Left renal pelvis (tissue), 4 donors: ENCODE measurements at places on chromosomes 6 and 20. TPM values are rescaled to one million over a fixed set of nuclear protein-coding genes. Genes with fewer than 3 reads are reported as not detected.

The C4A gene
- 26.2 TPM for polyA plus RNA-seq

DNA sequence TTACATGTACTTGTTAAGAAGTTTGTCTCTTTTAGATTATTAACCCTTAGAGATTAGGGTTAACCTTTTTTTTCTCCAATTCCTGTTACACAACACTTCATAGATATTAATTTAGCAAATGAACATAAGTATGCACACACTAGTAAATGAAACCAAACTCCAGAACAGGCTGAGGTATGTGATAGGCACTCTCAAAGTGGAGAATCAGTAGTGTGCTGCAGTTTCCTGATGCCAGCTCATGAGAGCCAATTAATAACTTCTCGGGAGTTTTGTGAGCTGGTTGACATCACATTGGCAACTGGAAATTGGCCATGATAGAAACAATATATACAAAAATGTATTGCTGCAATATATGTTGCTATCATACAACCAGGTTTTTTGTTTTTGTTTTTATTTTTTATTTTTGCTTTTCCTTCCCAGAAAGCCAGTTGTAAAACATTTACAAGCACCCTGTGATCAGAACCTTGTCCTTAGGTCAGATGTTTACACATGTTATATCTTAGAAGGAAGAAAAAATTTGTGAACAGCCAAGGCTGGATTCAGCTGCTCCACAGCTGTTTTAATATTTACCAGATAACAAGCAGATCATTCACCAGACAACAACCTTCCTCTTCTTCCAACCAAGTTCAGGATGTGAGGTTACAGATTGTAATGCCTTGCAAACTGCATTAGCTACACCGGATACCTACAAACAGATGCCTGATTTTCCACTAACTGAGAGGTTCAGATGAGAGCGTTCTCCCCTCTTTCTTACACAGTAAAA lies 42.4 kb upstream of the ECHDC1 start:
- no peak for DNase-seq

DNA sequence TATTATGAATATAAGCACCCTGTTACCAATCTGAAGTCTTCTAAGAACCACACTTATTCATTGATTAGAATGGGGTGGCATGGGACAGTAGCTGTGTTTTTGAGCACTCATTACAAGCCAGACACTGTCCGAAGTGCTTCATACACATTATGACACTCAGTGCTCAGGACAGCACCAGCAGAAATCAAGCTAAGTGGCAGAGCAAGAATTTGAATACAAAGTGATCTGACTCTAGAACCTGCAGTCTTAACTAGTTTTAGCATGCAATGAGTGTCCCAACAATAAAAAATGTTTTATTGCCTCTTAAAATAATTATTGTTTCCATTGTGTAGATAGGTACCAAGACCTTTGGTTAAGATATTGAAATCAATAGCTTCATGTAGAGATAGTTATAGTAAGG lies 39.1 kb upstream of the GLP1R start:
- DNase-seq, result no peak

The COL19A1 gene
- polyA plus RNA-seq, result 2.7 TPM

DNA sequence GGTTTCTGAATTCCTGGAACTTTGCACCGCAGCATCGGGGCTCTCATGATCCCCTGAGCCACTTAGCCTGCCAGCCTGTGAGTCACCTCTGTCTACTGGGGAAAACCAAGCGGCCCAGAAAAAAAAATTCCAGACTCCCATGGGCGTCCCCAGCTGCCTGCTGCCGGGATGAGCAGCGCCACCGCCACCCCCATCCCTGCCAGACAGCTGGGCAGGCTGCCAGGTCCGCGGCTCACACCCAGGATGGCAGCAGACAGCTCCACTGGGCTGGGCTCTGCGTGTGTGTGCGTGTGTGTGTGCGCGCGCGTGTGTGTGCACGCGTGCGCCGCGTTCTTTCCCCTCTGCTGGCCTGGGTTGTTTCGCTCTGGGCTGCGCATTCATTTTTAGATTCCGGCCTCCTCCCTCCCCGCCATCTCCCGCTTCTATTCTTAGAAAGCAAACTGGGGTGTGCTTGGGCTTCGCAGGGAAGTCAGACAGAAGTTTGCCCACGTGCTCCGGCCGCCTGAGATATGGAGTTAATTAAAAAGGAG lies 38.9 kb upstream of the PMEPA1 start:
- peak; percentile 40 for DNase-seq

The SSTR4 gene
- polyA plus RNA-seq, result 0.34 TPM

DNA sequence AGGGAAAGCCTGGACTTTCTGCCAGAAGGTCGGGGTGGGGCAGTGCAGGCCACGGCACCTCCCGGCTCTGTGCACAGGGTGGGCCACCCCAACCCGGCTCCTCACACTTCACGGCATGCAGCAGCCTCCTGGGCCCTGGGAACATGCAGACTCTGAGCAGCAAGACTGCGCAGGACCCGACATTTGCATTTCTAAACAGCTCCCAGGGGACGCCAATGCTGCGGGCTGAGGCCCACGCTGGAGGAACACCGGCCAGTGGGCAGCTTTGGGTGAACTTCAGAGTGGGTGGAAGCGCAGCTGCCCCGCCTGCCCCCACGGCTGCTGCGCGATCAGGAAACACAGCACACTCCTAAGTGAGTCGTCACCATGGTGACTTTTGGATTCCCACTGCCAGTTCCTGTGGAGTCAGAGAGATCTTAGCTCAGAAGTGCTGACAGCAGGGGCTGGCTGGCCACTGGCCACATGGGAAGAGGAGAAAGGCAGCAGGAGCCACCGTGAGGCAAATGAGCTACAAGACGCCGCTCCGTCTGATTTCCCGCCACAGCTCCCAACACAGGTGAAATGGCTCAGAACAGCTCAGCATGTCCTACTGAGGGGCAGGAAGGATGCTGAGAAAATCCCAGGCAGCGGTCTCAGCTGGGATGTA lies 52.1 kb downstream of the RNASET2 start:
- DNase-seq, result no peak

The WFDC10A gene
- polyA plus RNA-seq, result not detected

The MOG gene
- polyA plus RNA-seq, result not detected

GRCh38 chr6:11218102-11218442 lies 14.4 kb downstream of the NEDD9 start:
- DNase-seq, result no peak

GRCh38 chr6:2505624-2506023 lies 245.1 kb downstream of the MYLK4 start:
- no peak for DNase-seq
